SJCRH30 (cell line): ENCODE measurements at places on chromosomes 16 and 17.
A peak's percentile ranks its signal among the peaks of the same experiment; 100 is the strongest.

- DNase-seq = peak; percentile 81
- H3K36me3 ChIP-seq = no peaks in the 10 kb centered on the region
- peaks cover 29% of the 10 kb centered on the region for H3K4me1 ChIP-seq
- no peak overlapping the region for H3K4me3 ChIP-seq
- peak overlapping the region; percentile 32 for H3K27ac ChIP-seq
Observed at GRCh38 chr16:66619534-66620428, 15.3 kb downstream of the CMTM3 start.

DNA sequence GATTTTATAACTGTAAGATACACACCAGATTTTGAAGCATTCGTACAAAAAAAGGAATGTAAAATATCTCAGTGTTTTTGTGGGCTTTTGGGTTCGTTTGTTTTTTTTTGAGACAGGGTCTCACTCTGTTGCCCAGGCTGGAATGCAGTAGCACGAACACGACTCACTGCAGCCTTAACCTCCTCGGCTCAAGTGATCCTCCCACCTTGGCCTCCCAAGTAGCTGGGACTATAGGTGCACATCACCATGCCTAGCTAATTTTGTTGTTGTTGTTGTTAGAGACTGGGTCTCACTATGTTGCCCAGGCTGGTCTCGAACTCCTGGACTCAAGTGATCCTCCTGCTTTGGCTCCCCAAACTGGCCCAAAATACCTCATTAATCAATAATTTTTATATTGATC is 15.9 kb downstream of the STAT5B start:
- H3K27me3 ChIP-seq = no peaks in the 10 kb centered on the region
- no peaks in the 10 kb centered on the region for H3K36me3 ChIP-seq
- DNase-seq = no peak
- H3K4me3 ChIP-seq = no peak overlapping the region

DNA sequence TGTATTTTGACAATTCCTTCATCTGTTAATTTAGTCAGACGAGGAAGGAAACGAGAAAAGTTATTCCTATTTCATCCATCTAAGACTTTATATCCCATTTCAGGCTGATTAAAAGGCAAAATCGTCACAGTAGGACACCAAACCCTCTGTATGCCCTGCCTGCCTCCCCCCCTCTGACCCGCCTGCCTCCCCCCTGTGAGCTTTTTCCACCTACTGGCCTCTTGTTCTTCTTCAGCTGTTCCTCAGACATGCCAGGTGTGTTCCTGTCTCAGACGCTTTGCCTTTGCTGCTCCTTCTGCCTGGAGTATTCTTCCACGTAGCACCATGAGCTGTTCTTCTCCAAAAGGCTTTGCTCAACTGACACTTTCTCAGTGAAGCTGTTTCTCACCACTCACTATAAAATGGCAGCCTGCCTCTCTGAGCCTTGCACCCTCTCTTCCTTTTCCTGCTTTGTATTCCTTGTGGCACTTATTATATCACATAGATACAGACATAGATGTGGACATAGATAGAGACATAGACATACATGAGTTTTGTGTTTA is 723.4 kb downstream of the MAF start:
- no peaks in the 10 kb centered on the region for H3K4me1 ChIP-seq
- no peak overlapping the region for H3K4me3 ChIP-seq
- H3K27me3 ChIP-seq = no peaks in the 10 kb centered on the region
- H3K27ac ChIP-seq = no peak overlapping the region

DNA sequence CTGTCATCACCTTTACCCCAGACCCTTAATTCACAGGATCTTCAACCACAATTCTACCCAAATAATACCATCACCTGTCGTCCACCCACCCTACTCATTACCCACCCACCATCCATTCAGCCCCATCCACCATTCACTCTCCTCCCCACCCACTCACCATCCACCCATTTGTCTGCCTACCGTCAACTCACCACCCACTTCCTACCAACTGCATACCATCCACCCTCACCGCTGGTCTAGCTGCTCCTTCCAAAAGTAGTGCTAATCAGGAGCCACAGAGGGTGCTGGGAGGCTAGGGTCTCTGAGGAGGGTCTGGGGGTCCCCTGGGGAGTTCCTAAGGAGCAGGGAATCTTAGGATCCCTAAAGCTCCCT is 12.0 kb upstream of the IGFBP4 start:
- H3K27me3 ChIP-seq = no peaks in the 10 kb centered on the region
- no peak overlapping the region for H3K4me3 ChIP-seq
- H3K4me1 ChIP-seq = no peaks in the 10 kb centered on the region
- H3K27ac ChIP-seq = no peak overlapping the region
- no peak for DNase-seq

DNA sequence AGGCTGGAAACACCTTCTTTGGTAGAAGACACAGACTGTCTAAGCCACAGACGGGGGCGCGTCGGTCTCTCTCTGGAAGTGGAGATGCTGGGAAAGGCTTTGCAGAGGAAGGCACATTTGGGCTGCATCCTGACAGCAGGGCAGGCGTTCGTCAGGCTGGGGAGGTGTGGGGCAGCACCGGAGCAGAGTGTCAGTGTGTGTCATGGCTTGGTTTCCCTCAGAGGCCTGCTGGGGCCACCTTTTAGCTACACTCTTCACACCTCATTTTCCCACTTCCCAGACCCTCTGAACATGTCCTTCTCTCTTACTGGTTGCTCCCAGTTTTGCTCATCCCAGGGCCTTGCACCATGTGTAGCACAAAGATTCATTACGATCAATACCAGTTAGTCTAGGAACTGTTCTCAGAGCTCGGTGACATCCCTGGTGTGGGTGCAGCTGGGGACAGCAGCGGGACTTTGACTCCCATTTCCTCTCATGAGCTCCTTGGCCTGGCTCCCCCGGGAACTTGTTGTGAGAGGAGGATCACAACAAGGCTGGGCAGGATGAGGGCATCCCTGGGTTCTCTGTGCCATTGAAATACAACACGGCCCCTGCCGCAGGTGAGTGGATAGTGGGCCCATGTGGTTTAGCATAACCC is 33.1 kb downstream of the SMARCE1 start:
- no peaks in the 10 kb centered on the region for H3K4me1 ChIP-seq
- no peak for DNase-seq
- H3K36me3 ChIP-seq = no peaks in the 10 kb centered on the region
- no peak overlapping the region for H3K4me3 ChIP-seq

DNA sequence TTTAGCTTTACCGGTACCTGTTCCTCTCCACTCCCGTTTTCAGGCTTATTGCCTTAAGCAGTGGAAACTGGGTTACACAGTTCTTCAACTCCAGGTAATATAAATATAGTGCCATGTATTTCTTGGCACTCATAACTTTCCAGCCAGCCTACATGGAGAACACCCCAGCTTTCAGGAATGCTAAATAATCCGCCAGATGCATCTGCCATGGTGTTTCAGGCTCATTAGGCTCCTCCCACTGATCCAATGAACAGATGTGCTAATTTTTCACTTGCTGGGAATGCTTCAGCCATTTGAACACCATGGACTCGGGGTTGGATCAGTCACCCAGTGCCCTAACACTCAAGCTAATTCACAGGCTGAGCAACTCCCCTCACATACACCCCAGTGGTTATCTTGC is 4.6 kb downstream of the ANKFN1 start:
- no peak for DNase-seq
- H3K36me3 ChIP-seq = no peaks in the 10 kb centered on the region
- no peaks in the 10 kb centered on the region for H3K27me3 ChIP-seq
- no peak overlapping the region for H3K27ac ChIP-seq
- no peak overlapping the region for H3K4me3 ChIP-seq

GRCh38 chr17:83186226-83186625 is 106.8 kb downstream of the METRNL start:
- no peak overlapping the region for H3K27ac ChIP-seq
- H3K36me3 ChIP-seq = no peaks in the 10 kb centered on the region
- H3K27me3 ChIP-seq = no peaks in the 10 kb centered on the region
- peaks cover 20% of the 10 kb centered on the region for H3K4me1 ChIP-seq
- no peak overlapping the region for H3K4me3 ChIP-seq
- peak; percentile 61 for DNase-seq

GRCh38 chr17:47813512-47814031 is 8.0 kb downstream of the OSBPL7 start:
- H3K4me1 ChIP-seq = no peaks in the 10 kb centered on the region
- no peak overlapping the region for H3K4me3 ChIP-seq
- no peaks in the 10 kb centered on the region for H3K27me3 ChIP-seq
- peaks cover 13% of the 10 kb centered on the region for H3K36me3 ChIP-seq
- no peak overlapping the region for H3K27ac ChIP-seq

DNA sequence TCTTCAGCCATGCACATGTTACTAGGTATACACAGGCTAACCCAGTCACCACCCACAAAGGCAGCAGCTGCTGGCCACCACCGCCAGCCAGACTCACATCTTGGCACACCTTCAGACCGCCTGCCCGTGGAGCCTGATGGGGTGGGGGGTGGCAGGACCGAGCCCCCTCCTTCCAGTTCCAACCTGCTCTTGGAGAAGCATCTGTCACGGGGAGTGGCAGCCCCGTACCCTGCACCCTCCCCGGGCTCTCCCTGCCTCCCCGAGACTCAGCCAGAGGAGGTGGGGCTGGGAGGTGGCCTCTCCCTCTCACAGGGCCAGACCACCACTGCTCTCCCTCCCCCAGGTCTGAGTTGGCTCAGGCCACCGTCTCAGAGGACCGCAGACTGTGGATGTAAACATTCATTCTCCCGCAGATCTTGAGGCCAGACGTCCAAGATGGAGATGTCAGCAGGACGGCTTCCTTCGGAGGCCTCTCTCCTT is 11.3 kb upstream of the RBFOX3 start:
- H3K27me3 ChIP-seq = peaks cover 39% of the 10 kb centered on the region
- no peak overlapping the region for H3K27ac ChIP-seq
- no peaks in the 10 kb centered on the region for H3K36me3 ChIP-seq

DNA sequence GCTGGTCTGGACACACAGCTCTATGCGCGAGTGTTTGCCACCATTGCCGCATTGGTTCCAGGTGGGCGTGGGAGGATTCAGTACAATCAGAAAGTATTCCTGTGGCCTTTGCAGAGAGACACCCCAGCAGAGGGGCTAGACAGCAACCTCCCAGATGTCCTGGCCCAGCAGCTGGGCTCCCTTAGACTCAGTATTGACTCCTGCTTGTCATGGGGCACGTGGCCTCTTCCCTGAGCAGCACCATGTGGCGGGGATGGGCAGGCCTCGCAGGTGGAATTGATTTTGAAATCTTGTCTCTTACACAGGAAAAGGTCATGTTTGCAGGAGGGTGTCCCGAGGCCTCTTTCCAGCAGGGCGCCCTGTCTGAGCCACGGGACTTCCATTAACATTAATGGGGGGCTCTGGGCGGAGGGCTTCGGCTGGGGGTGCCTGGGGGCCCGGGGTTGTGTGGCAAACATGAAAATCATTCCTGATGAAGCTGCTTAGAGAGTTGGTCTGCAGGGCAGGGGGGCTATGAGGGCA is 96.4 kb downstream of the C16orf78 start:
- DNase-seq = no peak
- H3K4me3 ChIP-seq = no peak overlapping the region
- H3K4me1 ChIP-seq = no peaks in the 10 kb centered on the region
- H3K36me3 ChIP-seq = no peaks in the 10 kb centered on the region

GRCh38 chr17:68095205-68095811 is 59.8 kb downstream of the KPNA2 start:
- H3K27ac ChIP-seq = no peak overlapping the region
- DNase-seq = no peak
- no peaks in the 10 kb centered on the region; the same call in 1 of the 2 replicates for H3K4me1 ChIP-seq
- H3K27me3 ChIP-seq = no peaks in the 10 kb centered on the region
- no peak overlapping the region for H3K4me3 ChIP-seq

DNA sequence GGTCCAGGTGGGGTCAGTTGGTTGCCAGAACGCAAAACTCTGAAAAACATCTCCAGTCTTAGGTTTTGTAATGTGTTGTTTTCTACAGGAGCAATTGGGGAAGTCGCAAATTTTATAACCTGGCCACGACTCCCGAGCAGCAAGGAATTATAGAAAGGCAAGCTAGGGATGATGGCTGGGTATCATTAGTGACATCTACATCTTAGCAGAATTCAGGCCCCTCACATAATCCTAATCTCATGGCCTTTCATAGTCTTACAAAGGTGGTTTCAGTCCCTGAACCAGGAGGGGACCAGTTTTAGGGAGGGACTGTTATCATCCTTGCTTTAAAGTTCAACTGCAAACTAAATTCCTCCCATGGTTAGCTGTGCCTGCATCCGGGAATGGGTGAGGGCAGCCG is 117.9 kb downstream of the RPTOR start:
- no peaks in the 10 kb centered on the region for H3K27me3 ChIP-seq
- no peak overlapping the region for H3K4me3 ChIP-seq
- DNase-seq = no peak

DNA sequence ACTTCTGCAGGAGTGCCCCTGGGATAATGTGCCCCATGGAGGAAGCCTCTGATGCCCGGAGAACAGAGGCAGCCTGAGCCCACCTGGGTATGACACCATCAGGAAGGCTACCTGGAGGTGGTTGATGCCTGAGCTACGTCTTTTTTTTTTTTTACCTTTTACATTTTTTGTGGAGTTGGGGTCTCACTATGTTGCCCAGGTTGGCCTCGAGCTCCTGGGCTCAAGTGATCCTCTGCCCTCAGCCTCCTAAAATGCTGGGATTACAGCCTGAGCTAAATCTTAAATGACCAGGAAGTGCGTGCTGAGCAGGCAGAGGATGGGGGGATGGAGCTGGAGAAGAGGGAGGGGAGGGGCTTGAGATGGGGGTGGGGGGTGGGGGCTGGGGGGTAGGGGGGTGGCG is 32.7 kb downstream of the ABCC6 start:
- DNase-seq = no peak
- no peaks in the 10 kb centered on the region for H3K4me1 ChIP-seq
- H3K36me3 ChIP-seq = no peaks in the 10 kb centered on the region
- no peak overlapping the region for H3K4me3 ChIP-seq
- no peak overlapping the region for H3K27ac ChIP-seq

DNA sequence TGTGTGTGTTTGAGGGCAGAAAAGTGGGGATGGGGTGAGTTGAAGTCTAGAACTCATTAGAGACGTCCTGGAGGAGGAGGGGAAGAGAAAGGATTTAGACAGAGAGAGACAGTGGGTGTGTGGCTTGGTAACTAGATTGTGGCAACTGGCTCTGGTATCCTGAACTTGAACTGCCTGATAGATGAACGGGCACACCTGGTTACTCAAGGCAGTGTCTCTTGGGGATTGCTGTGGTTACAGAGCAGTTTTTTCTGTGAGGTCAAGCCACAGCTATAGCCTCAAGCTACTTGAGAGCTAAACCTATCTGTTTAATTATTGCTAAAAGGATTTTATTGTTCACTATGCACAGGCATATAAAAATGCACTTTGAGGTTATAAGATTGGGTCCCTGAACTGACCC is 29.8 kb upstream of the MYH2 start:
- no peaks in the 10 kb centered on the region for H3K27me3 ChIP-seq
- peaks cover 14% of the 10 kb centered on the region for H3K4me1 ChIP-seq
- no peak overlapping the region for H3K4me3 ChIP-seq
- DNase-seq = peak; percentile 86
